BJ (cell line): ENCODE measurements at places on chromosomes 16 and 17. TPM values are rescaled to one million over a fixed set of nuclear protein-coding genes. Genes with fewer than 3 reads are reported as not detected.

The WFIKKN2 gene
- not detected in 2 replicates for polyA plus RNA-seq

The RASL10B gene
- polyA plus RNA-seq, result 3.2 and 4.5 TPM in 2 replicates

The FSCN2 gene
- polyA plus RNA-seq, result 1.1 and 1.3 TPM in 2 replicates

The TNP2 gene
- not detected in 2 replicates for polyA plus RNA-seq

- DNase-seq, result no peak
Observed at GRCh38 chr16:14304891-14305460, 233.9 kb downstream of the MRTFB start.

- DNase-seq, result peak; percentile 46
Observed at GRCh38 chr16:58661199-58661830, 23.3 kb downstream of the SLC38A7 start.

- DNase-seq, result no peak
Observed at GRCh38 chr16:21600031-21600773, 825 bp downstream of the METTL9 start.
